ENCODE measurements at places on chromosomes 16 and 17.

- peak; percentile 69 for ATAC-seq
Measured at GRCh38 chr16:66315210-66315825, 51.2 kb upstream of the CDH5 start.

GRCh38 chr16:27410761-27411160 lies 8.8 kb downstream of the IL21R start:
- ATAC-seq, result no peak

DNA sequence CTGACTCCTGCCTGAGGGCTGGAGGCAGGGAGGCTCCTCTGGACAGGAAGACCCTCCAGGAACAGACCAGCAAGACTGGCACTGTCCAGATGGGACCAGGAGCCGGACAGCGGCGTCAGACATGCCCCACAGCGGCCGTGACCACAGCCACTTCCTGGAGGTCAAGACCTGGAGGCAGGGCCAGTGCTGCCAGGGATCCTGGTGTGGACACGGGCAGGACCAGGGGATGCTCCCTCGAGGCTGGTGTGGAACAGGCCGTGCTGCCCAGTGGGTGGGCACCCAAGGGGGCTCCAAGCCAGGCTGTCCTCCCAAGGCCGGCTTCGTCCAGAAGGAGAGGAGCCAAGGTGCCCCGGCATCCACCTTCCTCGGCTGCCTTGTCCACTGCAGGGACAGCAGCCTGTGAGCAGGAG lies 4.5 kb upstream of the CCDC57 start:
- no peak for ATAC-seq

DNA sequence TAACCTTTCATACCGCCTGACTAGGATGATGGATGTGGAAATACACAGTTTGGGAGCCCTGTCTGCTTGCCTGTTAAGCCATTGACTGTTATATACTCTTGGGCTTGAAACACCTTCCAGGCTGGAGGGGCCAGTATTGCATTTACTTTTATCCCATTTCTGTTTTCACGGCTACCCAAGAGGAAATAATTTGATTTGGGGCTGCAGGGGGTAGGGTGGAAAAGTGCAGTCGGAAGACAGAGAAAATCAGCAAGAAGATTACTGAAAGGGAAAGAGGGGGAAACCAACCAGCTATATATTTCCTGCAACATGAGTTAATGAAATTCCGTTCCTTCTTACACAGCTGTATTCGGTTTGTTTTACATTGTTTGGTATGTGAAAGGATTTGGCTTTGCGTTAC lies 202.5 kb downstream of the CDH13 start:
- ATAC-seq, result no peak

- no peak for ATAC-seq
Measured at GRCh38 chr17:200586-200985, 19.1 kb upstream of the DOC2B start.

- ATAC-seq, result peak; percentile 62
Measured at GRCh38 chr17:81517339-81518112, 4.9 kb upstream of the ACTG1 start.

DNA sequence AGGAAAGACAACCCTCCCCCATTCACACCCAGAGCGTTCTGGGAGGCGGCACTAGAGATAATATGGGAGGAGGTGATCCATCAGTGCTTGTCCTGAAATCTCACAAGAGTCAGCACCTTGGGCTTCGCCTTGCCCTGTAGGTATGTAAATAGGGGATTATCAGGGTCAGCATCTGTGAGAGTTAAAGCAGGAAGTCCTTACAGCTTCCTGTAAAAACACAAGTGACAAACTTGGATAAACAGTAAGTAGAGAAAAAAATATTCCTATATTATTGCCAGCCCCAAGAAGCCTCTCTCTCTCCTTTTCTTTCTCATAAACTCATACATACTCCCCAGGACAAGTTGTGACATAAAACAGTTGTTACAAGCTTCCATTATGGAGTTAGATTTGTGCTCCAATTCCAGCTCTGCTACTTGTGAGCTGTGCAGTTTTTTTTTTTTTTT lies 187.7 kb downstream of the MAF start:
- ATAC-seq, result no peak

GRCh38 chr17:74435775-74436359 lies 4.0 kb downstream of the GPRC5C start:
- no peak for ATAC-seq

DNA sequence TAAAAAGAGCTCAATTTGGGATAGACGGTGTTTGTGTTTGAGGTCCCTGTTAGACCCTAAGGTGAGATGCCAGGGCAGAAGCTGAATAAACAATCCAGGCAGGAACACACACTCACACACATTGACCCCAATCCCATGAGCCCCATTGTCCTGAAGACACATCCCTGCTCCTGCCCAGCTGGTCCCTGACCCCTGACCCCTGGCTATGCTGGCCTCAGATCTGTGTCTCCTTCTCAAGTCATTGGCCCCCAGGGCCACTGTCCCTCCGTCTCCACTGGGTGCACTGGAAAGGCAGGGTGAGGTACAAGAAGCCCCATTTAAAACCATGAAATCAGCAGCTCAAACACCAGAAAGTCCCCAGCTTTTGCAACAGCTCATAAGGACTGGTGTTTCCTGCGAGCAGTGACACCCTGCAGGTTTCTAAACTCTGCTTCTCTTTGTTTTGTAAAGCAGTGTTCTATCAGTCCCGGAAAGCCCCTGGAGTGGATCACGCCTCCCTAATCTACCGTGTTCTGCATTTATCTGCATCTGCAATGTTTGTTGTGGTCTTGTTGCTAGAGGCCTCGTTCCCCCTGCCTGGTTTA lies 18.0 kb upstream of the ASGR2 start:
- peak; percentile 81 for ATAC-seq

DNA sequence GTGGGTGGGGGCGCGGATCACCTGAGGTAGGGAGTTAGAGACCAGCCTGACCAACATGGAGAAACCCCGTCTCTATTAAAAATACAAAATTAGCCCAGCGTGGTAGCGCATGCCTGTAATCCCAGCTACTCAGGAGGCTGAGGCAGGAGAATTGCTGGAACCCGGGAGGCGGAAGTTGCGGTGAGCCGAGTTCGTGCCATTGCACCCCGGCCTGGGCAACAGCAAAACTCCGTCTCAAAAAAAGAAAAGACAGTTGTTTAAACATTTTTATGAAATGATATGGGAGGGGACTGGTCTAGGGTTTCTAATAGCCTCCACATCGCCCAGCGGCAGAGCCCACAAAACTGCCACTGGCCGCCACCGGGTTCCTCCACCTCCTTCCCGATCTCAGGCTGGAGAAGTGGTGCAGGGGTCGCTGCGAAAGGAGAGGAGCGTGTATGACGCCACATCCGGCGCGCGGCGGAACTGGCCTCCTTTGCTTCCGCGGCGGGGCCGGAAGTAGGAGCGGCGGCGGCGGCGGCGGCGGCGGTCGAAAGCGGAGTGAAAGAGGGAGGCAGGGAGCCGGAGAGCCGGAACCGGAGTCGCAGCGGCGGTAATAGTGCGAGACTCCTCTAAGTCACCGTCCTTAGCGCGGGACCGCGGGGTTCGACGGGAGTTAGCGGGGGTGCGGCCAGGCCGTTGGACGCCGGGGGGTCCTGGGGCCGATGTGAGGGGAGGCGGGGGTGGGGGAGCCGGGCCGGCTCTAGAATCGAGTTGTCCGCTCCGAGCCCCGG lies at the start of gene PPP4C:
Gene PPP4C, plus strand, starts transcription at position 492 of the 773 bp plus-strand sequence. CDS start 384 bp downstream, outside the sequence.
- peak; percentile 95 for ATAC-seq

GRCh38 chr16:88468275-88469129 lies 15.4 kb downstream of the ZFPM1 start:
- ATAC-seq, result no peak

DNA sequence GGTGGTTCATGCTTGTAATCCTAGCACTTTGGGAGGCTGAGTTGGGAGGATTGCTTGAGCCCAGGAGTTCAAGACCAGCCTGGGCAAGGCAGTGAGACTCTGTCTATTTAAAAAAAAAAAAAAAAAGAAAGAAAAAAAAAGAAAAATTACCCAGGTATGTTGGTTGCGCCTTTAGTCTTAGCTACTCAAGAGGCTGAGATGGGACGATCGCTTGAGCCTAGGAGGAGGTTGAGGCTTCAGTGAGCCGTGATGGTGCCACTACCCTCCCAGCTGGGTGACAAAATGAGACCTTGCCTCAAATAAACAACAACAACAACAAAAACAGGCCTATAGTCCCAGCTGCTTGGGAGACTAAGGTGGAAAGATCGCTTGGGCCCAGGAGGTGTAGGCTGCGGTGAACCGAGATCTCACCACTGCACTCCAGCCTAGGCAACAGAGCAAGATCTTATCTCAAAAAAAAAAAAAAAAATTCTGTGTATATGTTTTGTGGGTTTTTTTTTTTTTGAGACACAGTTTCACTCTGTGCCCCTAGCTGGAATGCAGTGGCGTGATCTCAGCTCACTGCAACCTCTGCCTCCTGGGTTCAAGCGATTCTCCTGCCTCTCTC lies 12.5 kb upstream of the ANKRD40CL start:
- no peak for ATAC-seq

DNA sequence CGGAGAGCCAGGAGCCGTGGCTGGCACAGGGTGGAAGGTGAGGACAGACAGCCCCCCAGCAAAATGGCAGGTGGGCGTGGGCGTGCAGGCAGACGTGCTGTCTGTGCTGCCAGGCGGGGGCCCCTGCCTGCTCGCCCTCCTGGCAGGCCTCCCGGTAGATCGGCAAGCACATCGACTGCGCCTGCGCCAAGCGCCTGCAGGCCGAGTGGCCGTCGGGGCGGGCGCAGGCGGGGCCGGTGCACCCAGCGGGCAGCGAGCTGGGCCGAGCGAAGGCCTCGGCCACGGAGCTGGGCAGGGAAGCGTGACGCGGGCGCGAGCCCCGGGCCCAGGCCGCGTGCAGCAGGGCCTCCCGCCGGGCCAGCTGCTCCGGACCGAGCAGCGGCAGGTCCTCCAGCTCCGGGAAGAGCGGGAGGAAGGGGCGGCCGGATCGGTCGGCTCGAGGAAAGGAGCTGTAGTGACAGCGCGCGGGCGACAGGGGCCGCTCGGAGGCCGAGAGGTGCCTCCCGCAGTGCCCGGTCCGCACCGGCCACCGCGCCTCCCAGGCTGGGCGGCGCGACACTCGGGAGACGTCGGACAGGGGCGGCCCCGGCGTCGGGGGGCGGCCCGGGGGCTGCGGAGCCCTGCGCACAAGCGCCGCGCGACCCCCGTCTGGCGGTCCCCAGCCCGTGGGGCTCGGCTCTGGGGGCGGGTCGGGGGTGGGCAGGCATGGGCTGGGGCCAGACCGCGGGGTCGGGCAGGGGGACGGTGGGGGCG lies 16.9 kb downstream of the GRIN2C start:
- ATAC-seq, result peak; percentile 49

- no peak for ATAC-seq
Measured at GRCh38 chr16:59964232-59964924, 1230.3 kb upstream of the GOT2 start.

- ATAC-seq, result no peak
Measured at GRCh38 chr16:67653789-67654402, 6.2 kb downstream of the ACD start.

DNA sequence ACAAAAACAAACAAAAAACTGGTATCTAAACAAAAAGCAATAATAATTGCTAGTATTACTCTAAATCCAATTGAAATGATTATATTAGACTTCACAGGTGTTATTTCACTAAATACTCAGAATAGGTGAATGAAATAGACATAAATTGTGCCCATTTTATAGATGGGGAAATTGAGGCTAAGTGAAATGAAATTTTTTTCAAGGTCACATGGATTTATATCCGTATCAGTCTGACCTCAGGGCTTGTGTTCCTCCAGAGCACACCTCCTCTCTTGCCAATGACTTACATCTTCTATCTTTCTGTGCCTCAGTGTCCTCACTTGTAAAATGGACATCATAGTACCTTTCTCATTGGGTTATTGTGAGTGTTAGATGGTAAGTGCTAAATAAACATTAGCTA lies 72.3 kb downstream of the GP2 start:
- no peak for ATAC-seq

DNA sequence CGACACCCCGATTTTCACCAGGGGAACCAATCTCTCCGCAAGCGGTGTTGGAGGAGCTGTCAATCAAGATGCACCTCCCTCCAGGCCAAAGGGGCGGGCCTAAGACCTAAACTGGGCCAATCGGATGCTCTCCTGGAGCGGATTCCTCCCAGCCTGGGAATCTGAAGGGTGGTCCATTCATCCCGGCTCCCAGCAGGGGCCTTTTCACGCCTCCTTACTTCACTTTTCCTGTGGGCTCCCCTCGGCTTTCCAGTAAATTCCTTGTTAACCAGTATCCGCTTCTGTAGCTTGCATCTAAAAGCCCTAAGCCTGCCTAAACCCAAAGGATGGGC lies 17.1 kb downstream of the C16orf74 start:
- ATAC-seq, result no peak

DNA sequence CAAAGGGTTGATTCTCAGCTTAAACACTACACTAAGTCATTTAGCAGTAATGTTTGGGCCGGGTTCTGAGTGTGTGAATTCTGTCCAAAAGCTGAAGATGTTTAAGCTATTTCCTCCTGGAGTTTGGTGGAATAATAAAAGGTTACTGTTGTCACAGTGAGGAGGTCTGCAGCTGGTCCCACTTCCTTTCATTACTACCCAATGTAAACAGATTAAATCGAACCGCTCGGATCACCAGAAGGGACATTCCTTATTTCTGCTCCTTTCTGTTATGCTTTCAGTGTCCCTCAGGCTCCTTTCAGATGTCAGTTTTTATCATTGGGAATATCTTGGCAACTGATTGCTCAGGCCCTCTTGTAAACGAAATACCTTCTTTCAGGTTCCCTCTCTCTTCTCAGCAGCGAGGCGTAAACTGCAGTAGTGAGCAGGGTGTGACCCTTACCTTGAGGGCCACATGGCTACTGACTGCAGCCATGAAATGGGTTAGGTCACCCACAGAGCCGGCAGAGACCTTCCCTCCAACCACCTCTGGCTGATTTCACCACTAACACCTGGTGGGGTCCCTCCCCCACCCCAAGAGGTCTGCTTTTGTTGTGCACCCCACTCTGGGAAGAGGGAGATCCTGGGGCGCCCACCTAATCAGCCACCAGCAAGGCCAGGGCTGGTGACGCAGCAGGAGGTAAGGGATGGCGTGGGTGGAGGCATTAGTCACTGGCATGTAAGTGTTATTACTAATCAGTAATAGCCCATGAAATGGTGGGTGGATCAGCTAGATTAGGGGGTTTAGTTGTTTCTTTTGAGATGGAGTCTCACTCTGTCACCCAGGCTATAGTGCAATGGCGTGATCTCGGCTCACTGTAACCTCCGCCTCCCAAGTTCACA lies 117.6 kb downstream of the VPS53 start:
- ATAC-seq, result no peak

DNA sequence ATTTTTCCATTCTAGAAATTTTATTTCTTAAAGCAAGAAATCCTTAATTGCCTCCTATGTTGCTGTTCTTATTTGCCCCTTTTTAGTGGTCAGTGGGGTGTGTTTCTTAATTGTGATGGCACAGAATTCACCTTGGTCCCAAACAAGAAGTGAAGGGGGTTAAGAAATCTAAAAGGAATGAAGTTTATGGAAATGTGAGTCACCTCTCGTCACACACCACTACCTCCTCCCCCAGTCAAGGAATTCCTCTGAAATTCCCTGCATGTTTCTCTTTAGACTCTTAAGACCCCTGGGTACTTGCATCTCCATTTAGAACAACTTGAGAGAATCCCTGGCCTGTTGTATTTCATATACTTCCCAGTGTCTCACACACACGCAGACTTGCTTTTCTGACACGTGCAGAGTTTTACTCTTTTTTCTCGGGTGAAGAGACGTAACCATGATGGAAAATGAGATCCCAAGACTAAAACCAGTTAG lies 247.4 kb downstream of the PRKCA start:
- no peak for ATAC-seq

GRCh38 chr16:66750279-66751052 lies 943 bp downstream of the DYNC1LI2 start:
- ATAC-seq, result no peak

Measured in stimulated activated memory B cell treated with anti-CD40 and anti-IgM and Interleukin-4, amounts not matched to agents 10 μg/mL and 1 μg/mL and 100 μg/mL, for 72 hours (primary cell).